Fibroblast of lung (primary cell): ENCODE measurements at places on chromosomes 16 and 17.

- peak; percentile 62 for DNase-seq
These were observed 547 bp upstream of the ZNF48 start for GRCh38 chr16:30394592-30395154.

GRCh38 chr16:85983606-85984230 lies 84.8 kb downstream of the IRF8 start:
- DNase-seq = no peak

- DNase-seq = no peak
These were observed 49.7 kb upstream of the ANKFY1 start for GRCh38 chr17:4313221-4314114.

GRCh38 chr17:6485646-6486412 lies 41.6 kb downstream of the PIMREG start:
- DNase-seq = no peak

DNA sequence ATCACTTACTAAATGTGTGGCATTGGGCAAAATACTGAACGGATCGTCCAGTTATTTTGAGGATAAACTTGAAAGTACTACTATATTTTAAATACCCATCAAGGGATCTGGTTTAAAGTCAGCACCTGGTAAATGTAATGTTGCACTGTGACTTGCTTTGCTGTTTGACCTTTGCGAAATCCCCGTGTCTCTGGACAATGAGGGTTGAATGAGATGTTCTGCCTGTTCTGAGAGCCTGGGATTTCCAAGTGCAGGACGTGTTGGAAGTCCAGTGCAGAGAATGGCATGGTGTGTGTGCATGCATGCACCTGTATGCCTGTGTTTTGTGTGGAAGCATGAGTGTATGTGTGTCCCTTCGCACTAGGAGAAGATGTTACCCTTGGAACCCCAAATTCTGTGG lies 106.6 kb downstream of the N4BP1 start:
- no peak for DNase-seq

DNA sequence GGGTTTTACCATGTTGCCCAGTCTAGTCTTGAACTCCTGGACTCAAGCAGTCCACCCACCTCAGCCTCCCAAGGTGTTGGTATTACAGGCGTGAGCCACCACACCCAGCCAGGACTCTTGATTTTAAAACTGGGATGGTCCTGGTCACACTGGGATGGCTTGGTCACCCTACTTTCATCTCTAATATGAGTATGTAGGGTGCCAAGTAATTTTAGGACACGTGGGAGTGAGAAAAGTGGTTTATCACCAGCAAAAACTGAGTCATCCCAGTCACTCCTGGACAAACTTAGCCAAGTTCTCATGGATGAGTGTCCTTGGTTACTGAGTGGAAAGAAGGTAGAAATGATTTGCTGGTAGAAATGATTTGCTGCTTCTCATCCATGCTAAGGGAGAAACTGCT lies 9.9 kb downstream of the CLEC19A start:
- no peak for DNase-seq

- no peak for DNase-seq
These were observed 233.1 kb upstream of the FOXF1 start for GRCh38 chr16:86277221-86277620.

GRCh38 chr17:32269377-32269776 lies 3.7 kb downstream of the RHBDL3 start:
- DNase-seq = no peak

DNA sequence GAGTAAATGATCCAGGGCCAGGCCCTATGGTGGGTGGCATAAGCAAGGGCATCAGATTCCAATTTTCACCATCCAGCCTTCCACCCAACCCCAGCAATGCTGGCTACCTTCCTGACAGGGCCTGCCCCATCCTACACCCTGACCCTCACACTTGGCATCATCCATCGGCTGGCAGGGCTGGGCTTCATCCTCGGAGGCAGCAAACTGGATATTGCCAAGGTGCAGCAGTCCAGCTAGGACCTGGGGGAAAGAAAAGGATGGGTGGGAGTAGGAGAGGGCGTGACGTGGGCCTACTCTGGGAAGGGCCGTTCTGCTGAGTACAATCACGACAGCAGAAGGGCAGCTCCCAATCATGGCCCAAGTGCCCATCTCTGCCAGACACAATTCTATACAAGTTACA lies 23.5 kb downstream of the MYO19 start:
- DNase-seq = no peak

DNA sequence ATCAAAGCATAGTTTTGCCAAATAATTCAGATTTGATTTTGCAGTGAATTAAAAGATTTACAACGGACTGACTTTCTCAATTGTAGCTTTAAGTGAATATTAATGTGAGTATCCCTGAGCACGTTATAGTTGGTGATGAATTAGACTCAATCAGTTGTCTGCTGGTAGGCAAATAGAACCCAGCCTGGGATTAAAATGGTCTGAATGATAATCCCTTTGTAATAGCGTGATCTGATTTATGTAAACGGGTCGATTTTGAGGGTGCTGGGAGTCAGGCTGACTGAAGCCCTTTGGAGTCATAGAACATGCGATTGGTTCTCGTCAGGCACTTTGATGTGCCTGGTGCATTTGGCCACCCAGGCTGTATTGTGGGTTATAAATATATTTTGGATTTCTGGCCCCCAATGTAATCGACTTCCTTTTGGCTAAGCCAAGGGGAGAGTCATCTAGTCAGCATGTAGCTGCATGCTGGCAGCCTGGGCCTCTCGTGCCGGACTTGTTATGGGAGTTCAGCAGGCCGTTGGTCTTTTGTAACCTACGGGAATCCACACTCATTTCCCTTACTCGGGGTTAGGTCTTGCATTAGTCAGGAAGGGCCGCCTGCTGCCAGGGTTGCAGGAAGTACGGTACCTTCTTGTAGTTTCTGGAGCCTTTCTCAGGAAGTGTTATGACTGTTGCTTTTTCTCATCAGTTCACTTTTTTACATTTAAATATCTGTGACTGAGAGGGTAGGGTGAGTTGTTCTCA lies 5.4 kb downstream of the PGS1 start:
- peak; percentile 99 for DNase-seq

DNA sequence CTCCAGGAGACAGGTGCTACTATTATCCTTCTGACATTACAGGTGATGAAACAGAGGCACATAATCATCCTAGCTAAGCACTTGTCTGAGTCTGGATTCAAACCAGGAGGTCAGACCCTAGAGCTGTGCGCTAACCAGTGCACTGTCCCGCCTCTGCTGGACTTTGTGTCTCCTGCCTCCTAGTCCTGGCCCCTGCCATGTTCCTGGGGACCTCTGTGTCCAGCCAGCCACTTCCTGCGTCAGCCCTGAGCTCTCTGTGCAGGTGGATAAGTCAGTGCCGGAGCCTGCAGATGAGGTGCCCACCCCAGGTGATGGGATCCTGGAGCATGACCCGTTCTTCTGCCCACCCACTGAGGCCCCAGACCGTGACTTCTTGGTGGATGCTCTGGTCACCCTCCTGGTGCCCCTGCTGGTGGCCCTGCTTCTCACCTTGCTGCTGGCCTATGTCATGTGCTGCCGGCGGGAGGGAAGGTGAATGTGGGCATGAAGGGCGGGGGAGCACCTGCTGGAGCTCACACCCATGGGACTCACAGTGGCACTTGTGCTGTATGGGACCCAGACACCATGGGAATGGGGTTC lies 4.2 kb downstream of the SGCA start:
- no peak for DNase-seq

- peak; percentile 84 for DNase-seq
These were observed 87.8 kb upstream of the NOL11 start for GRCh38 chr17:67629971-67630320.

- DNase-seq = no peak
These were observed 47.5 kb downstream of the BAIAP2 start for GRCh38 chr17:81082177-81083073.

- no peak for DNase-seq
These were observed 106.2 kb downstream of the CLEC16A start for GRCh38 chr16:11050536-11050935.

- DNase-seq = peak; percentile 46
These were observed 9.7 kb upstream of the SNF8 start for GRCh38 chr17:48954300-48954755.

GRCh38 chr17:64085650-64086005 lies 44.3 kb downstream of the ERN1 start:
- DNase-seq = no peak

- no peak for DNase-seq
These were observed 46.3 kb downstream of the METRNL start for GRCh38 chr17:83125515-83126274.

- DNase-seq = no peak
These were observed at the start of gene CRHR1 for GRCh38 chr17:45784293-45784740. Gene CRHR1 (plus strand): TSS chr17:45784320. CDS start chr17:45784545, 225 bp downstream.

- DNase-seq = no peak
These were observed 103.8 kb downstream of the TRIM37 start for GRCh38 chr17:59002848-59003247.

GRCh38 chr17:44547625-44548267 lies 9.5 kb upstream of the FZD2 start:
- no peak for DNase-seq

DNA sequence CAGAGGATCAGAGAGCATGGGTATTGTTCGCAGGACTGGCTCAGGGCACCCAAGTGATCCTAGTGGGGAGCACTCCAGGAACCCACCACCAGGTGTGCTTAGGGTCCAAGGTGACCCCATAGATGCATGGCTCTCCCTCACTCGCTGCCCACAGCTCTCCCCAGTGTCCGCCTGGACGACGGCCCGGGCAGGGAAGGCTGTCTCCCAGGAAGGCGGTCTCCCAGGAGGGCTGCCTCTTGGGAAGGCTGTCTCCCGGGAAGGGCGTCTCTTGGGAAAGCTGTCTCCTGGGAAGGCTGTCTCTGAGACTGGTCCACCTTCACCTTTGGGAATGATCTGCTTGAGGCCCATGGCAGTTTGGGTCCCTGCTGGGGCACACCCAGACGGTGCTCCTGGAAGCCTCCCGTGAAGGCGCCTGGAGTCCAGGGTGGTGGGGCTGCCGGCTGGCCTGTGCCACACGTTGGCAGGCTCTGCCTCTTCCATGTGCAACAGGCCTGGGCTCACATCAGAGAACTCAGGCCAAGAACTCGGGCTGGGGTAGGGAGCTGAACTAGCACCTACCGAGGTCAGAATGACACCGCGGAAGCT lies 5.0 kb downstream of the ECI1 start:
- DNase-seq = no peak

GRCh38 chr17:58344047-58344790 lies 7.8 kb downstream of the SUPT4H1 start:
- no peak for DNase-seq

DNA sequence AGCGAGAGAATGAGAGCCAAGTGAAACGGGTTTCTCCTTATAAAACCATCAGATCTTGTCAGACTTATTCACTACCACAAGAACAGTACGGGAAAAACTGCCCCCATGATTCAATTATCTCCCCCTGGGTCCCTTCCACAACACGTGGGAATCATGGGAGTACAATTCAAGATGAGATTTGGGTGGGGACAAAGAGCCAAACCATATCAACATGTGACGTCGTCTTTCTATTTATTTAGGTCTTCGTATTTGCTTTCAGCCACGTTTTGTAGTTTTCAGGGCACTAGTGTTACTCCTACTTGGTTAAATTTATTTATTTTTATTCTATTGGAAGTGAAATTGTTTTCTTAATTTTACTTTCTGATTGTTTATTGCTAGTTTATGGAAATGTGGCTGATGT lies 27.9 kb upstream of the CEP20 start:
- no peak for DNase-seq

- DNase-seq = no peak
These were observed 719 bp downstream of the NGFR start for GRCh38 chr17:49495842-49496182.

DNA sequence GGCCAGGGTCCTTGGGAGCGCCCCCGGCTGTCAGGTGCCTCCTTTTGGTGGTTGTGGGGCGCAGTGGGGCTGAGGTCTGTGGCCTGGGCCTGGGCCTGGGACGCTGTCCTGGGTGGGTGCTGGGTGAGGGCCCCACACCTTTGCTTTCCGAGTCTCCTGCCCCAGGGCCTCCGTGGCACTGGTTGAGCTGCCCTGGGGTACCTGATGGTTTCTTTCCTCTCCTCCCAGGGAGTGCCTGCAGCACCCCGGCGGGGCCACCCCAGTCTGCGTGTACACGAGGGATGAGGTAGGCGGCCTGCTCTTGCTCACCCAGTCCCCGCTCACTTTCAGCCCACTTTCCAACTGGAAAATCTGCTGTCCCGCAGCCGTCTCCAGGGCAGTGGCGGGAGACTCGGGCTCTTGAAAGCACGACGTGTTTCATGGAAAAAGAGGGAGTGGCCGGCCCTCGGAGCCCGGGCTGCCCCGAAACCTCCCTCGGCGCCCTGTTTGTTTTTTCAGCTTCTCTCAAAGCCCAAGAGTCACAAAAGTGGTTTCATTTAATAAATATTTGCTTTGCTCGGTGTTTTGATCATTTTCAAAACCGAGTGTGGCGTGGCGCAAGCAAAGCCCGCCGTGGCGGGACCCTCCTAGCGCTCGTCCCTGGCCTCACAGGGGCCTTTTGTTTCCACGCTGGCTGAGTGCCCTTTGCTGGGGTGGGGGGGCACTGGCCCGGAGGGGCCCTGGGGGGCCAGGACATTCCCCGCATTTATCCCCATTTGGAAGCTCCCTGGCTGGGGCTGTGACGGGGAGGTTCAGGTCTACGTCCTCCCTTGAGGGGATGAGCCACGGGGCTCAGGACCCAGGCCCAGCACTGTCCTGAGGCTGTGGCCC lies 17.4 kb downstream of the ASPSCR1 start:
- no peak for DNase-seq

DNA sequence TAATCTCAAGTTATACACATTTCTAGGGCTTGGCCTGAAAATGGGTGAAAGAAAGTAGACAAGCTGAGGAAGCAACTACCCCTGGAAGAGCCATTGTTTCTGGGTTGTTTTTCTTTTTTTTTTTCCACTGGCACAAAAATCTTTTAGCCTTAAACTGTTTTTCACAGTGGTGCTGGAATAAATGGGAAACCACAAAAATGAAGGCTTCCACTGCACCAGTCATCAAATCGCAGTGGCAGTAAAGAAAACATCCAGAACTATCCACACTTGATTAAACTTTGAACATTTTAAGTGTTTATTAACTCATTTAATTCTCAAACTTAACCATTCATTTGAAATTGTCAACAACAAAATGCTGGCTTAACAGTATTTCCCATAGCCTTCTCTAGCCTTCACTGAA lies 14.3 kb downstream of the CMTM4 start:
- no peak for DNase-seq

GRCh38 chr16:87830673-87831420 lies 38.5 kb downstream of the SLC7A5 start:
- DNase-seq = no peak

DNA sequence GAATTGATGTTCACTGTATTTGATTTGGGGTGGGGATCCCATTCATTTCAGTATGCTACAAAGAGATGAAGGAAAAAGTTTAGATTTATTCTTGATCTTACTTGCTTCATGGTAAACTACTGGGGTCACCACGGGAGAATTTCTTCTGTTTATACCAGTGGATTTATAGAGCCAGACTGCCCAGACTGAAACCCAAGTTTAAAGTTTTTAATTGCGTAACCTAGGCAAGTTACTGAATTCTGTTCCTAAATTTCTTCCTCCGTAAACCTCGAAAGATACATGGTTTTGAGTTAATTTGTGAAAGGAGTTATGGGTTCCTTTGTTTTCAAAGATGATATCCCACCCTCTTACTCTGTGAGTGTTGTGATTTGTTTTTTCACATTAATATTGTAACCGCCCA lies 26.4 kb downstream of the PIGL start:
- DNase-seq = peak; percentile 36
